ENCODE measurements at places on chromosomes 7 and 10. TPM values are rescaled to one million over a fixed set of nuclear protein-coding genes. Genes with fewer than 3 reads are reported as not detected.

DNA sequence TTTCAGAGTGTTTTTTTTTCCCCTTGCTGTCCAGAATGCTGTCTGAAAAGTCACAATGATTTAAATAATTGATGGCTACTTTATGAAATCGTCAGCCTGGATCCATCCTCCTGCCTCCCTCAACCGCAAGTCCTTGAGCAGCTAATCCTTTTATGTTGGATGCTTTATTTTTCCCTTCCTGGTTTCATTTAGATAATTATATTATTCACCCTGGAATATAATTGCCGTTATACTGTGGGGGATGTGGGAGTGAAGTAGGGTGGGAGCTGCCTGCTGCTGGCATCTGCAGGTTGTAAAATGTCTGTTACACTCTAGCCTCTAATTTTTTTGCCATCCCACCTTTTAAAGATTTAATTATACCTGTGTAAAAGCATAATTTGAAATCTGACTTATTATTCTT is 290.5 kb upstream of the LRGUK start:
- no peaks in the 10 kb centered on the region for H3K27me3 ChIP-seq
- no peak for DNase-seq
- H3K27ac ChIP-seq, result no peak overlapping the region
- no peaks in the 10 kb centered on the region for H3K4me1 ChIP-seq
- H3K36me3 ChIP-seq, result peaks cover 6% of the 10 kb centered on the region

GRCh38 chr10:79025199-79025832 is 43.5 kb upstream of the ZMIZ1 start:
- peaks cover 29% of the 10 kb centered on the region for H3K4me1 ChIP-seq
- H3K27me3 ChIP-seq, result peaks cover 2% of the 10 kb centered on the region
- no peaks in the 10 kb centered on the region for H3K36me3 ChIP-seq
- no peak overlapping the region for H3K4me3 ChIP-seq
- DNase-seq, result peak; percentile 55
- H3K27ac ChIP-seq, result peak overlapping the region; percentile 22

- H3K27me3 ChIP-seq, result peaks cover 18% of the 10 kb centered on the region
- H3K4me3 ChIP-seq, result peak overlapping the region; percentile 54
- H3K4me1 ChIP-seq, result peaks cover 23% of the 10 kb centered on the region
- DNase-seq, result no peak
- no peak overlapping the region for H3K27ac ChIP-seq
These were observed 1.1 kb downstream of the ZNF777 start for GRCh38 chr7:149459540-149460452.

GRCh38 chr7:69419934-69420333 is 178.3 kb upstream of the AUTS2 start:
- DNase-seq, result no peak
- no peaks in the 10 kb centered on the region for H3K4me1 ChIP-seq
- no peaks in the 10 kb centered on the region for H3K27me3 ChIP-seq
- H3K4me3 ChIP-seq, result no peak overlapping the region
- H3K27ac ChIP-seq, result no peak overlapping the region

DNA sequence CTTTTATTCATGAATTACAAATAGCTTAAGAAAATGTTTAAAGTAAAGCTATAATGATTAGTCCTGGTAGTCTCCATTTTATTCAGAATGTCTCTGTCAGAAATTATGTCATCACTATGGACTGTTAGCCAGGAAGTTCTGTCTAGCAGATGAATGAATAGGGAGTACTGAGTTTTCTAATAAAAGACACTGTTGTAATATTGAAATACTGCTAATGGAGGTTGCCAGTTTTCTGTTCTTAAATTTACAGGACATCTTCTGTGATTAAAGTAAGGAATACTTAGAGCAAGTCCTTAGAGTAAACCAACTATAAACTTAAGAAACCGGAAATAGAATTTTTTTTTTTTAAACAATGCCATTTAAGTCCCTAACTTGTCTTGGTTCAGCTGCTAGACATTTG is 309.8 kb downstream of the ADK start:
- H3K27me3 ChIP-seq, result no peaks in the 10 kb centered on the region
- H3K4me3 ChIP-seq, result no peak overlapping the region
- H3K36me3 ChIP-seq, result peaks cover 10% of the 10 kb centered on the region

The MALRD1 gene
- not detected for total RNA-seq

GRCh38 chr7:18995270-18995671 is 122.2 kb downstream of the TWIST1 start:
- no peak overlapping the region for H3K27ac ChIP-seq
- H3K4me1 ChIP-seq, result no peaks in the 10 kb centered on the region
- H3K36me3 ChIP-seq, result no peaks in the 10 kb centered on the region
- no peak overlapping the region for H3K4me3 ChIP-seq

DNA sequence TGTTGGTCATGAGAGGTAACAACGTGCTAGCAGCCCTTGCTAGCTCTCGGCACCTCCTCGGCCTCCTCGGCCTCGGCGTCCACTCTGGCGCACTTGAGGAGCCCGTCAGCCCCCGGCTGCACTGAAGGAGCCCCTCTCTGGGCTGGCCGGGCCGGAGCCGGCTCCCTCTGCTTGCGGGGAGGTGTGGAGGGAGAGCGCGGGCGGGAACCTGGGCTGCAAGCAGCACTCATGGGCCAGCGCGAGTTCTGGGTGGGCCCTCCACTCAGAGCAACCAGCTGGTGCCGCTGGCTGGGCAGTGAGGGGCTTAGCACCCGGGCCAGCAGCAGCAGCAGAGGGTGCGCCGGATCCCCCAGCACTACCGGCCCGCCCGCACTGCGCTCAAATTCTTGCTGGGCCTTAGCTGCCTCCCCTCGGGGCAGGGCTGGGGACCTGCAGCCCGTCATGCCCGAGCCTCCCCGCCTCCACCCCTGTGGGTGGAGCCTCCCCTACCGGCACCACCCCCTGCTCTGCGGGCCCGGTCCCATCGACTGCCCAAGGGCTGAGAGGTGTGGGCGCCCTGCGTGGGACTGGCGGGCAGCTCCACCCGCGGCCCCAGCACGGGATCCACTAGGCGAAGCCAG is 96.1 kb downstream of the PAXIP1 start:
- peaks cover 3% of the 10 kb centered on the region for H3K4me1 ChIP-seq
- no peak overlapping the region for H3K4me3 ChIP-seq
- H3K36me3 ChIP-seq, result no peaks in the 10 kb centered on the region
- H3K27me3 ChIP-seq, result no peaks in the 10 kb centered on the region
- H3K27ac ChIP-seq, result no peak overlapping the region
- no peak for DNase-seq

DNA sequence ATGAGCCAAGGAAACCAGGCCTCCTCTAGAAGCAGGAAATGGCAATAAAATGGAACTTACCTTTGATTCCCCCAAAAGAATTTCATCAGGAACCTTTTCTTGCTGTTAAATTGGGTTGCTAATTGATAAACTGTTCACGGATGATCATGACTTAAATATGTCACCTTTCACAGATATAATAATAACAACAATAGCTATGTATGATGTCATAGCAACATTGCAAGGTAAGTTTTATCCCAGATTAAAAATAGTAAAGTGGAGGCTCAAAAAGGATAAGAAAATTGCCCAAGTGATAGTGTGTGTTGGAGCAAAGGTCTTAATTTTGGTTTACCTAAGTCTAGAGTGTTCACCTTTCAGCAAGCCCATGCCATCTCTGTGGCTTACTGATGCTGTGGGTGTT is 357.6 kb upstream of the CELF2 start:
- no peak overlapping the region for H3K4me3 ChIP-seq
- no peaks in the 10 kb centered on the region for H3K4me1 ChIP-seq
- H3K27me3 ChIP-seq, result no peaks in the 10 kb centered on the region
- DNase-seq, result no peak

DNA sequence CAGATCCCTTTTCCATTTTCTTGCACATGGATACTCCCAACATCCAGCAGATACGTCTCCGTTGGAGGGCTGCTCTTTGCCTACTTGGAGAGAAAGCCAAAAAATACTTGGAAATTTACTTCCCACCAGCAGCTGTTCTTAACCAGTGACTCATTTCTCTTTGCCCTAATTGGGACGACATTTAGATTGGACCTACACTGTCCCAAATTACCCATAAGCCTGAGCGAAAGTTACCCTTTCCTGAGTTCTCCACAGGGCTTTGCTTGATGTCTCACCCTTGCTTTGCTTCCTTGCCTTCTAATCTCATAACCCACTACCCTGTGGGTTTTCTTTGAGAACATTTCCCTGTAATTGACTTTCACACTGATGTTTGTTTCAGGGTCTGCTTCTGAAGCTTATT is 48.1 kb downstream of the SAMD8 start:
- H3K27me3 ChIP-seq, result no peaks in the 10 kb centered on the region
- no peak for DNase-seq
- peaks cover 31% of the 10 kb centered on the region for H3K4me1 ChIP-seq
- H3K4me3 ChIP-seq, result no peak overlapping the region
- H3K36me3 ChIP-seq, result peaks cover 24% of the 10 kb centered on the region
- peak overlapping the region; percentile 5 for H3K27ac ChIP-seq

GRCh38 chr7:23539494-23539907 is 7.7 kb upstream of the TRA2A start:
- DNase-seq, result no peak
- H3K4me1 ChIP-seq, result peaks cover 19% of the 10 kb centered on the region
- H3K36me3 ChIP-seq, result peaks cover 2% of the 10 kb centered on the region

The SLC18A3 gene
- not detected for total RNA-seq

- no peak for DNase-seq
- H3K27me3 ChIP-seq, result peaks cover 21% of the 10 kb centered on the region
- H3K4me1 ChIP-seq, result peaks cover 50% of the 10 kb centered on the region
- H3K27ac ChIP-seq, result no peak overlapping the region
- no peaks in the 10 kb centered on the region for H3K36me3 ChIP-seq
- no peak overlapping the region for H3K4me3 ChIP-seq
These were observed 15.0 kb upstream of the INSIG1 start for GRCh38 chr7:155282671-155283070.

GRCh38 chr7:3120513-3120912 is 76.8 kb upstream of the CARD11 start:
- peak overlapping the region; percentile 73 for H3K27ac ChIP-seq
- H3K36me3 ChIP-seq, result peaks cover 38% of the 10 kb centered on the region
- H3K27me3 ChIP-seq, result peaks cover 2% of the 10 kb centered on the region

DNA sequence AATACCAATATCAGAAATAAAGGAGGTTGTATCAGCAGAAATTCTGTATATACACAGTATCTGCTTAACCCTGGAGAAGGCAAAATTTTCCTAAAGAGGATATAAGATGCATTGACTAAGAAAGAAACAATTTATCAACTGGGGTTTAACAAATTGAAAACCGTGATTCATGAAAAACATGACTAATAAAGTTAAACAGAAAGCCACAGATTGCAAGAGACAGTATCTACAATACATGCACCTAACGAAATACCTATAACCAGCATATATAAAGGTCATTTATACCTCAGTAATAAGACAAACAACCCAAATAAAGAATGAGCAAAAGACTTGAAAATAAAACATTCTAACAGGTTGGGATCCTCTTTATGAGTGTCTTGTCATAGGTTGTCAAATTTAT is 101.8 kb downstream of the IQUB start:
- no peak overlapping the region for H3K27ac ChIP-seq
- no peaks in the 10 kb centered on the region for H3K4me1 ChIP-seq
- H3K36me3 ChIP-seq, result no peaks in the 10 kb centered on the region
- no peak overlapping the region for H3K4me3 ChIP-seq
- H3K27me3 ChIP-seq, result no peaks in the 10 kb centered on the region

The PCLO gene
- total RNA-seq, result not detected

The AMPH gene
- total RNA-seq, result not detected

GRCh38 chr10:113059371-113059780 is 109.3 kb downstream of the TCF7L2 start:
- no peaks in the 10 kb centered on the region for H3K36me3 ChIP-seq
- DNase-seq, result no peak
- peaks cover 2% of the 10 kb centered on the region for H3K4me1 ChIP-seq

DNA sequence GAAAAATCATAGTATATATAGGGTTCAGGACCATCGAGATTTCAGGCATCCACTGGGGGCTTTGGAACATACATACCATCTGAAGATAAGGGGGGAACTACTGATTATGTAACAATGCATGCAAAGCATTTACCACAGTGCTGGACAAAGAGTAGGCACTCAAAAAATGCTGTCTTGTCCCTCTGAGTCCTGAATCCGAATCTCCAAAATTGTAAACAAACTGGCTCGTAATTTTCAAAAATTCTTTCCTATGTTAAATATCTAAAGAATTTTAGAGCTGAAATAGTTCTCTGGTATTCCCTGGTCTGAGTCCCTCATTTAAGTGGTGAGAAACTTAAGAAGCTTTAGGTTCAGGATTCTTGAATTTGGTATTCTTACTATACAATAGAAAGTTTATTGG is 167.8 kb upstream of the ASAH2 start:
- DNase-seq, result no peak
- peak overlapping the region; percentile 85 for H3K4me3 ChIP-seq
- H3K36me3 ChIP-seq, result peaks cover 2% of the 10 kb centered on the region
- H3K27ac ChIP-seq, result no peak overlapping the region
- peaks cover 39% of the 10 kb centered on the region for H3K4me1 ChIP-seq

- no peaks in the 10 kb centered on the region for H3K4me1 ChIP-seq
- H3K36me3 ChIP-seq, result no peaks in the 10 kb centered on the region
- no peak overlapping the region for H3K4me3 ChIP-seq
- no peak for DNase-seq
These were observed 546.6 kb downstream of the INHBA start for GRCh38 chr7:41156268-41156667.

GRCh38 chr7:123070702-123071286 is 75.3 kb upstream of the TAS2R16 start:
- DNase-seq, result no peak
- no peaks in the 10 kb centered on the region for H3K4me1 ChIP-seq
- no peak overlapping the region for H3K27ac ChIP-seq
- no peaks in the 10 kb centered on the region for H3K36me3 ChIP-seq

DNA sequence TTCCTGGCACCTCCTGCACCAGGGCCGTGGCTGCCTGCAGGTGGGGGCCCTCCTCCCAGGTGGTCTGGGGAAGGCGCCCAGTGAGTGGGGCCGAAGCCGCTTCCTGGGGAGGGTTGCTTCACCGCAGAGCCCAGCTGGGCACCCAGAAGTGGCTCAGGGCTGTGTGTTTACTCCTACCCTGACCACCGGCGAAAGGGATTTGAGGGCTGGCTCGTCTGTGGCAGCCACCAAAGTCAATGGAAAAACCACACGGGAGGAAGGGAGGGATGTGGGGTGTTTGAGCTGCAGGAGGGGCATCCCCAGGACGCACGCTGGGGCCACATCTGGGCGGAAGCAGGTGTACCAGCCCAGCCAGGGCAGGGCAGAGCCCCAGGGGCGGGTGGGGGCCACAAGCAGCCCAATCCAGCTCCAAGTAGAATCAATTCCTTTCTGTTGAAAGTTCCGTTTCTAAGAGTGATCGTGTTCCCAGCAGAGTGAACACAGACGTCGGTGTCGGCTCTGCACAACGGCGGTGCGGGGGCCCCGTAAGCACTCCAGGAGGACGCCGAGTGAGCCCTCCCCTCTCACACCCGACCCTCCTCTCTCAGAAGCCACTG is 69.9 kb downstream of the FOXL3 start:
- H3K27me3 ChIP-seq, result no peaks in the 10 kb centered on the region
- peak overlapping the region; percentile 27 for H3K4me3 ChIP-seq
- peak overlapping the region; percentile 82 for H3K27ac ChIP-seq
- H3K36me3 ChIP-seq, result peaks cover 21% of the 10 kb centered on the region

The CASTOR2 gene
- total RNA-seq, result 3.3 TPM

The MPP7 gene
- 13.0 TPM for total RNA-seq

GRCh38 chr7:132708470-132708869 is 132.2 kb upstream of the PLXNA4 start:
- DNase-seq, result no peak
- no peaks in the 10 kb centered on the region for H3K4me1 ChIP-seq
- no peaks in the 10 kb centered on the region for H3K27me3 ChIP-seq
- H3K36me3 ChIP-seq, result no peaks in the 10 kb centered on the region
- H3K4me3 ChIP-seq, result no peak overlapping the region

The ZNF727 gene
- total RNA-seq, result not detected
